ENCODE measurements at places on chromosomes 1 and 21.

GRCh38 chr1:60227601-60228000 lies 154.0 kb upstream of the C1orf87 start:
- DNase-seq, result no peak

GRCh38 chr1:20958430-20958829 lies 171.3 kb upstream of the HP1BP3 start:
- DNase-seq, result no peak

DNA sequence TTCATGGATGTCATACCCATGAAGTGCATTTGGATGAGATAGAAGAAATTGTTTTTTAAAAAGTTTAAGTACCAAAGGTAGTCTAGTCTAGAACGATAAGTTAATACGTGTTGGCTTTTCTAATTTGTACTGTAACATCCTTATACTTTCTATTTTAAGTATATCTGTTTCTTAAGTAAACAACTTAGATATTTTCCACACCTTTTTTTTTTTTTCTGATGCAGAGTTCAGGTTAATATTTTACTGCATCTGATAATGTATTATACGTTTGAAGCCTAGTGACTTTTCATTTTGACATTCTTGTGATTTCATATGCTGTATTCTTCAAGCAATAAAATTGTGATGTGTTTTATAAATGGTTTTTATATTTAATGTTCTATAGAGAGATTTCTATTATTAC lies 16.5 kb downstream of the DR1 start:
- no peak for DNase-seq

- DNase-seq, result no peak
Observed at GRCh38 chr1:165631342-165632151, 513 bp downstream of the MGST3 start.

DNA sequence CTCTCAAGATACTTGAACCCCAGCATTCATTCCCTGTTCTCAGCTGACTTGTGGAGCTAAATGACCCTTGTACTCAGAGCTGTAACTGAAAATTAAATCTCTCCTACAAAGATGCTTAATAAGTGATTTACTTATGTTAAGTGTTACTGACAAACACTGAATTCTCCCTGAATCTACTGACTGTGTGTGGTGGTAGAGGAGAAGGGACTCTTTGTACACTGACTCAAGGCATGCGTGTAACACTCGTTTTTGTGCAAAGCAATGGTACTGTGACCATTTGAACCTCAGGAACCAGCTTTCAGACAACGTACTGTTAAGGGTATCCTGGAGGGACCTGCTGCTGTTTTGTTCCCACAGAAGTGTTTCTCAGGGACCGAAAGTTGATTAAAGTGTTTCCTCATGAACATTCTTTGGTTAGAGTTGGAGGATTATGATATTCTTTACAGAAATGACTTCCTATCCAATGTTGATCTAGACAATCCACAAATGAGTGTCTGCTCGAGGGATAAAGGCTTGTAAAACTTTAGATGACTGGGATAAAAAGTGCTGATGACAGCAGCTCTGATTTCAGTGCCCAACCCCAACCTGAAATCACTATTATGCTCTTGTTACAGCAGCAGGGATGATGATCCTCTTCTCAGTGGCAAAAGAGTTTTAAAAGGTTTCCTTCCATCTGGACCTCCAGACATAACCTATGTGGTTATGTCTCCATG lies 12.8 kb downstream of the RGL1 start:
- DNase-seq, result peak; percentile 10

DNA sequence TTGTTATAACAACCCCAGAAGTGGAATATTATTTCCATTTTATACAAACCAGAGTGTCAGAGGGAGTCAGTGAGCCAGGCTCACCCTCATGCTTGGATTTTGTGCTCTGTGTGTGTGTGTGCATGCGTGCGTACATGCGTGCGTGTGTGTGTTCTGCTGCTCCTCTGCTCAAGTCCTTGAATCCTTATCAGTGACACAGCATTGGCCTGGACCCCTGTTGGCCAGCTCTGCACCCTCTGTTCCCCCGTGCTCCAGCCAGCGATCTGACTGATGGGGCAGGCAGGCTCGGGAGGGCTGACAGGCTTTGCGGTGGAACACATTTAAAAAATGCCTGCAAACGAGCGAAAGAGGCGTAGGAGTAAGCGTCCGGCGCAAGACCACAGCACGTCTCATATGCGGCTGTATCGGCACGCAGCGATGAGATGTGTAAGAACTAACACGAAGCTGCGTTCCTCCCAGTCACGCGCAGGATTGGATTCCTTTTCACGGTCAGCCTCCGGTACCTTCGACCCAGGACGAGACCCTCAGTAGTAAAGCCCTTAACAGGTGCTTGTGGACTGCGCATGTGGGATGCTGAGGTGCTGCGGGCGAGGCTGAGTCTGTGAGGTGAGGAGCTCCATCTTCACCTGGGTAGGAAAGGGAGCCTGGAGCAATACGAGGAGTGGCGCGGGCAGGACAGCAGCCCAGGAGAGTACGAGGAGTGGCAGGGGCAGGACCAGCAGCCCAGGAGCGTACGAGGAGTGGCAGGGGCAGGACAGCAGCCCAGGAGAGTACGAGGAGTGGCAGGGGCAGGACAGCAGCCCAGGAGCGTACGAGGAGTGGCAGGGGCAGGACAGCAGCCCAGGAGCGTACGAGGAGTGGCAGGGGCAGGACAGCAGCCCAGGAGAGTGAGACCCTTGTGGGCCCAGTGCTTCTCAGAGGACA lies 130.9 kb downstream of the GALNT2 start:
- DNase-seq, result no peak

- no peak for DNase-seq
Observed at GRCh38 chr1:5975133-5975880, 16.9 kb downstream of the NPHP4 start.

DNA sequence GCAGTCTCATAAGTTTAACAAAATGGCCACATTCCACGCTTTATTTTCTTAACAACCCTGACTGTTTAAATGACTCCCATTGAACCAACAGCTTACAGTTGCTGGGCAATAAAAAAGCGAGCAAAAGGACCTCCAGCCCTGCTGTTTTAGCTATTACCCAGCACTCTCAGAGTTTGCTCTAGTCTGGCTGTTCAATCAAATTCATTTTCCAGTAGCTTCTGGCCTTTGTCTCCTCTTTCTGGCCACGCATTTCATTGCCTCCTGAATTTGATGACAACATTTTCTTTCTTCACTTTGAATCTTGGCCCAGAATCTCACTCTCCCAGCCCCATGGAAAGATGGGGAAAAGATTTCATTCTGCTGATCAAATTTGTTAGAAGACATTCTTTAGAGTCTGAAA lies 44.1 kb upstream of the DOCK7 start:
- no peak for DNase-seq

- no peak for DNase-seq
Observed at GRCh38 chr1:109078317-109078716, 2.5 kb upstream of the TAF13 start.

DNA sequence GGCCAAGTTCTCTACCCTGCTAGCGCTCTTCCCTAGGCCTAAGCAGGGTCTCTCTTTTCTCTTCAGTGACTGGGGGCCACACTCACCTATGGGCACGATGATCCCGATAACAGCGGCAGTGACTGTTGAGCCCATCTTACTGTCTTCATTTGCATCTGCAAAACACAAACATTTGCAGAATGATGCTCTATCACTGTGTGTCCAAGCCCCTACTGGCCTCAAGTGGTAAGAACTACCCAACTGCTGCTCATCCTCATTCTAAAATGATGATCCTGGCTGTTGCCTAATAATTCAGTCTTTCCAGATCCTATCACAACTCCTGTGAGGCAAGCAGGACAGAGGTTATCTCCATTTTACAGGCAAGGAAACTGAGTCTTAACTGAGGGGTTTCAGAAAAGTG lies 16.7 kb upstream of the MAGOH start:
- no peak for DNase-seq

GRCh38 chr1:44721485-44722361 lies 9.2 kb downstream of the RNU5D-1 start:
- peak; percentile 76 for DNase-seq

DNA sequence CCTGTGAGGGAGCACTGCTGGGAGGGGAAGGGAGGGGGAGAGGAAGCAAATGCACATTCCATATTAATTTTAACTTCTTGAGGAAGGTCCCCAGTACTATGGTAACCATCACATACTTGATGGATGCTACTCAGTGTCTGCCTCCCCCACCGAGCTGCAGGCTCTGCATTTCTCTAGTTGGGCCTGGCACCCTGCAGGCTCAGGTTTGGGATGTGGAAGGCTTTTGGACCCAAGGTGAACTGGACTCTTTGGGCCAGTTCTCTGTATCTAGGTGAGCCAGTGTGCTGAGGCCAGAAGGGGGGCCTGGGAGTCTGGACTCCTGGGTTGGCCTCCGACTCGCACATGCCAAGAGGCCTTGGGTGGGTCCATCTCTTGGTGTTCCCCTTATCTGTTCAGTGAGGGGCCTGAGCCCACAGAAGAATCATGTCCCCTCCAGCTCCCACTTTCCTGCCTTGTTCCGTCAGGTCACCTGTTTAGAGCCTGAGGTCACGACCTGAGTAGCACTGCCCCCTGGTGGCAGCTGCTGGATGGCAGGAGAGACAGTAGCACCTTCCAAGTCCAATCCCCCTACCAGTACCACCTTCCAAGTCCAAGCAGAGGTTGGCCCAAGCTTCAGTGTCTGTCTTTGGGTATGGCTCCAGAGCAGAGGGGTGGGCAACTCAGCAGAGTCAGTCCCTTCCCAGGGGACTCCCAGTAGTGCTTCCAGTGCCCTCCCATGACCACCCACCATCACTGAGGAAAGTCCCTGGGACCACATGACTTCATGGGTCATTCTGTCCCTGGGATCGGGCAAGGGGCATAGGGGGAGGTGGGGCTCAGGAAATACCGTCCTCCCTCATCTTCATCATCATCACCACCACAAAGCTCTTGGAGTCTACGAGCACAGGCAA lies 241.8 kb downstream of the TRABD2B start:
- DNase-seq, result no peak

DNA sequence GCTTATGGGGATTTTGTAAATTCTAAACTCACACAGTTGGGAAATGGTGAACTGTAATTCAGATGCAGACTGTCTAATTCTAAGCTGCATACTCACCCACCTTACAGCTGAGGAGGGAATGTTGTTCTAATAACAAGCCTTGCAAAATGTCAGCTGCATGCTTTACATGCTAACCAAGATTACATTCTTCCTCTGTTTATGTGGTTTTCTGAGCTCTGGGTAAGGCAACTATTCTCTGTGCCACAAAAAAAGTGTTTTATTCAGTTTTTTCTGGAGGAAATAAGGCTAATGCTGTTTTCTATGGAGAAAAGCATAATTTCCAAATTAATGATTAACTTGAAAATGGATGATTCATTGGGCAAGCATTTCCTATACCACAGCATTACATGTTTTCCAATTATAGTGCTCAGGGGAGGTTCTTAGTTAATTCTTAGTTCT lies 64.9 kb downstream of the RGS13 start:
- DNase-seq, result no peak

DNA sequence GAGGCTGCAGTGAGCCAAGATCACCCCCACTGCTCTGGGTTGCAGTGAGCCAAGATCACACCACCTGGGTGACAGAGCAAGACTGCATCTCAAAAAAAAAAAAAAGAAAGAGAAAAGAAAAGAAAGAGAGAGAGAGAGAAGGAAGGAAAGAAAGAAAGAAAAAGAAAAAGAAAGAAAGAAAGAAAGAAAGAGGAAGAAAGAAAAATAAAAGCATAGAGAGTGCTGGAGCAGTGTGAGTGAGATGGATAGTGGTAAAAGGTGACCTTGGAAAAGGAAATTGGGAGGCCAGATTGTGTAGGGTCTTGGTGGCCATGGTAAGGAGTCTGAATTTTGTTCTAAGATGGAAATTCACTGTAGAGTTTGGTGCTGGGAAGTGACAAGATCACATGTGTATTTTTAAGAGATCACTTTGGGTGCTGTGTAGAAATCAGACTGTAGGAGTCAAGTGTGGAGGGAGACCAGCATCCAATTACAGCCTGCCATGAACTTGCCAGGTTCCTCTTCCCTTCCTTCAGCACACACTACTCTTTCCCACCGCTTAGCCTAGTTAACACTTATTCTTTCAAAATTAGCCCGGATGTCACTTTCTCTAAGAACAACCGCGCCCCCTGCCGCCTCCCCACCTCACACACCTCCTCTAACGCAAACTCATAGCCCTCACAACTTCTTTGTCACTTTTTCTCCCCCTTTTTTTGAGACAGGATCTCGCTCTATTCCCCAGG lies 17.9 kb downstream of the MTX1 start:
- peak; percentile 44 for DNase-seq
